ENCODE measurements at places on chromosomes 16 and 17.

DNA sequence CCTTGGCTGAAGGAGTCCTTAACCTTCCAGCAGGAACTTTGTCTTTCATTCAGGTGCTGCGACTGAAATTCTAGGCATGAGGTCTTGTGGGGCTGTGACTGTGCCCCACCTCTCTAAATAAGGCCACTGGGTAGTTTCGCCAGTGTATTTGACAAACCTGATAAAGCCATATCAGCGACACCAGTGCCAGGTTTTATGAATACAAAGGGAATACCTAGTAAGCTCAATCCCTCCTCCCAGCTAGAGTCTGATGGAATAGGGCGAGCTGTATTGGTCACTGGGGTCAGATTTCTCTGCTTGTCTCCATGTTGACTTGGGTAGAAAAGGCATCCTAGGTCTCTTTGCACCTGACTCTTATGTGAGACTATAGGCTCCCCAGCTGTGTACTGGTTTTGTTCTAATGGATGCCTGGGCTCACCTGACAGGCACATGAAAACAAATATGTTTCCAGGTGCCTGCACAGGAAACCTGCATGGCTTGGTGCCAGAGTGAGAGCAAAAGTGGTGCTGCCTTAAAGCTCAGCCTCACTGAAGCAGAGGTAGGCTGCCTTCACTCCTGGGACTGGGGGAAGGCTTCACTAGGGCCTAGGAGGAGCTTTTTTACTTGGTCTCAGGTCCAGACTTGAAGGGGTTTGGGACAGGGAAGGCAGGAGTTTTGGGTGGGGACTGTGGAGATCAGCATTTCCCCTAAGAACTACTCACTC, 8.3 kb downstream of the SLC7A6 start:
- no peak for DNase-seq

GRCh38 chr16:30054959-30055553, 10.5 kb upstream of the ALDOA start:
- DNase-seq = no peak

GRCh38 chr17:6366221-6366666, 68.7 kb downstream of the AIPL1 start:
- no peak for DNase-seq

- DNase-seq = no peak
Measured at GRCh38 chr16:51003850-51004566, 147.1 kb downstream of the SALL1 start.

All from fibroblast of pulmonary artery (primary cell).